Gastroesophageal sphincter (tissue), 4 donors: ENCODE measurements at places on chromosomes 5 and 9. TPM values are rescaled to one million over a fixed set of nuclear protein-coding genes. Genes with fewer than 3 reads are reported as not detected.

DMRT3 gene
- not detected for total RNA-seq

CAMK2A gene
- 1.4 TPM for total RNA-seq

CSF1R gene
- total RNA-seq: 58.0 TPM

ADRB2 gene
- total RNA-seq: 11.8 TPM

TRPM3 gene
- total RNA-seq: 0.27 TPM

ALDH1A1 gene
- total RNA-seq: 118 TPM

SLC23A1 gene
- not detected for total RNA-seq

KLF4 gene
- 60.3 TPM for total RNA-seq

LOX gene
- total RNA-seq: 8.4 TPM

GIN1 gene
- total RNA-seq: 6.0 TPM

GZMA gene
- 3.5 TPM for total RNA-seq

ANKRD31 gene
- 0.16 TPM for total RNA-seq
